ENCODE measurements at places on chromosomes 7 and 10. TPM values are rescaled to one million over a fixed set of nuclear protein-coding genes. Genes with fewer than 3 reads are reported as not detected.

DNA sequence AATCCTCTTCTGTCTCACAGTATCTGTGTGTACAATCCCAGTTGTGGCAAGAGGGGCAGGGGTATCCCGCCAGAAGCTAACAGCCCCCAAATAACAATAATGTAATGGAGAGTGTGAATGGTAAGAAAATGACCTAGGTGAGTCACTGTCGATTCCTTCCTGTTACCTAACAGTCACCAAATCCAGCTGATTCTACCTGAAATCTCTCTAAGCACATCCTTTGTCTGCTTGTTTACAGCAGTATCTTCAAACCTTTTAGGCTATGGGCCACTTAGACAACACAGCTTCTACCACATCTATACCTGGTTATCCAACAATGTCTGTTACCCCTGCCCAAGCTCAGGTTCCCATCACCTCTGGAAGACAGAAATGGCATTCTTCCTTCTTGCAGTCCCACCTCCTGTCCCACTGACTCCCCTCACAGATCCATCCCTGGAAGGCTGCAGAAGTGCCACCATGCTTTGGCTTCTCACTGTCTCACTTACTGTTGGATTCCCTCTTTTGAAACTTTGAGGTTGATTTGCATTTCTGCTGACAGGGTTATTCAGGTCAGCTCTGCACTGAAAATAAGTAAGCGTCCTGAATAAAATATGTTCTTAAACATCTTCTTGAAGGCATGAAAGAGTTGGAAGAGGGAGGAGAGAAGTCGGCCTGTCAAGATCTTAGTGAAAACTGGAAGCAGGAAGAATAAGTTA is 13.1 kb downstream of the PIP4K2A start:
- no peak for DNase-seq

Gene SUN3
- total RNA-seq = not detected

Gene AGBL3
- 3.9 TPM for total RNA-seq

- DNase-seq = no peak
These were observed 177.4 kb downstream of the CELF2 start for GRCh38 chr10:11194859-11195586.

Gene SPAG6
- not detected for total RNA-seq

Gene ANXA11
- 287 TPM for total RNA-seq

Gene KIF11
- 0.93 TPM for total RNA-seq

DNA sequence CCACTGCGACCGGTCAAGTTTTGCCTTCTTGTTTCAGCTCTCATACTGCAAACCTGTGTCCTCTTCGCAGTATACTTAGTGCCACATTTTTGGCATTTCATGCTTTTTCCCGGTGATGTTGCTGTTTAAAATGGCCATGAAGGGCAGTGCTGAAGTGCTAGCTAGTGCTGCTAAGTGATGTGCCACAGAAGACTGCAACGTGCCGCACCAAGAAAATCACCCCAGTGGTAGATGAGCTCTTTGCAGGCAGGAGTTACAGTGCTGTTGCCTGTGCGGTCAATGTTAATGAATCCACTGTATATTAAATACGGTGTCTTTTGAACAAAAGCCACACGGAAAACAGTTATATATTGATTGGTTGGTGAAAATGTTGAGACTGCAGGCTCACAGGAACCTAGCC is 120.3 kb downstream of the ANLN start:
- no peak for DNase-seq

Gene HOXA1
- total RNA-seq = 0.75 TPM
